Activated T-cell treated with anti-CD3 and anti-CD28 coated beads, Interleukin-2, amount 50 U/mL, for 4 hours (primary cell): ENCODE measurements at places on chromosomes 11 and 22. TPM values are rescaled to one million over a fixed set of nuclear protein-coding genes. Genes with fewer than 3 reads are reported as not detected.

- no peak for DNase-seq
Measured at GRCh38 chr11:34268906-34269430, 88.8 kb downstream of the ABTB2 start.

Gene C11orf87
- total RNA-seq, result not detected

- no peak for DNase-seq
Measured at GRCh38 chr11:123404676-123405075, 25.4 kb upstream of the GRAMD1B start.

GRCh38 chr11:14860511-14860910, 31.5 kb downstream of the CYP2R1 start:
- no peak for DNase-seq

Gene VPREB3
- total RNA-seq, result not detected

DNA sequence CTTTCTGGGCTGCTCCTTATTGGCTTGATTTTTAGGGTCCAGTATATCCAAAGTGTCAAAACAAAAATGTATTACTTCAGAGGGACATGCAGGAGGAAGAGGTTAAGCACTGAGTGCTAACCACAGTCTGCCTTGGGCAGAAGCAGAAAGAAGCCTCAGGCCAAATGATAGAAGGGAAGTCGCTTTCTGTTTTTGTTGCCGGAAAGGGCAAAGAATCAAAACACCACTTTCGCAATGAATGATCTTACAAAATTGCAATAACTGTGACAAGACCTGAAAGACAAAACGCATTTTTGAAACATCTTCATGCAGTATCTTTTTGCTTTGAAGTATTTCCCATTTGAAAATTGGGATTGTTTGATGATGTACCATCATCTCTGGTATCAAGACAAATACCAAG, 70.1 kb upstream of the PICALM start:
- no peak for DNase-seq

GRCh38 chr11:131668500-131669400, 298.3 kb downstream of the NTM start:
- no peak for DNase-seq

GRCh38 chr11:98964146-98964545, 56.6 kb upstream of the CNTN5 start:
- no peak for DNase-seq
